ENCODE measurements at places on chromosomes 4 and X.

GRCh38 chrX:56987741-56988140 is 7.6 kb downstream of the SPIN3 start:
- DNase-seq, result no peak

DNA sequence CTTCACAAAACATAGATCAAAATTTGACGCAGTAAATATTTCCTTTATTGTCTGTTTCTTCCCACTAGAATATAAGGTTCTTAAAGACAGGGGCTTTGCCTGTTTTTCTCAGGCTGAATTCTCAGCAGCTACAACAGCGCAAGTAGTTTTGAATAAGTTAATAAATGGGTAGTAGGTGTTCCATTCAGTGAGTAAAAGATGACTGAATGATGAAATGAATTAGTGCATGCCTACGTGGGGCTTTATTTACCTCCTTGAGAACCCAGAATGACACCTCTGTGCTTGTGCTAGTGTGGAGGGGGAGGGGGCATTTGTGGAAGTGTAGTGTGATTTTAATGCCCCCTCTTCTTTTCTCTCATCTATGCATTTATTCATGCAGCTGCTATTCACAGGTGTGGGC is 278.9 kb downstream of the FBXW7 start:
- no peak for DNase-seq

DNA sequence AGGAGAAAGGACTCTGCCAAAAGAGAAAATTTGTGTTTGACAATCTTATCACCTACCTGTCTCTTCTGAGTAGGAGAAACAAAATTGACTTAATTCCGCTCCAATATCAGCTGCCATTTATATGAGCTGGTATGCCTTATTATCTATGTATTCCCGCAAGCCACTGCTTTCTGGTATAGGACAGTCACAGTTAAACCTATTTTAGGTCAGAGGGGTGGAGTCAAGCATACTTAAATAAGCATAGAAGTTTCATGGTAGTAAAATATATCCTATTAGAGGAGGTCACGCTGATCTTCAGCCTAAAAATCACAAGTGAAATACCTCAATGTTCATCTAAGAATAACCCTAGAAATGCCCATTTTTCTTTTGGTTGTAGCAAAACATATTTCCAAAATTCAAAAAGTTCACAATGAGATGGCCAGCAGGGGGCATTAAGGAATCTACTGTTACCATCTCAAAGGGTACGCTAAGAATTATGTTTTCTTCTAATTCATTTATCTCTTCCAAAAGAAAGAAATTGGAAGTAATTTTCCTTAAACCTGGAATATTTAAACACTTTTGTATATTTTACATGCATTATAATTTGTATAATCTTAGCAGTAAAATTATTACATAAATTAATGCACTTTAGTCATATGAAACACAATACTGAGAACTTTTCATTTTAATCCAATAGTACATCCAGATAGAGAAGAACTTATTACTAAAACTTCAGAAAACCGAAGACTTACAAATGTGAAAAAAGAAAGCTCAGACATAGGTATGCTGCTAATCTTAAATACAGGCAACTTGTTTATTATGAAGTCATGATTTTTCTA is 10.5 kb downstream of the PPAT start:
- DNase-seq, result no peak

DNA sequence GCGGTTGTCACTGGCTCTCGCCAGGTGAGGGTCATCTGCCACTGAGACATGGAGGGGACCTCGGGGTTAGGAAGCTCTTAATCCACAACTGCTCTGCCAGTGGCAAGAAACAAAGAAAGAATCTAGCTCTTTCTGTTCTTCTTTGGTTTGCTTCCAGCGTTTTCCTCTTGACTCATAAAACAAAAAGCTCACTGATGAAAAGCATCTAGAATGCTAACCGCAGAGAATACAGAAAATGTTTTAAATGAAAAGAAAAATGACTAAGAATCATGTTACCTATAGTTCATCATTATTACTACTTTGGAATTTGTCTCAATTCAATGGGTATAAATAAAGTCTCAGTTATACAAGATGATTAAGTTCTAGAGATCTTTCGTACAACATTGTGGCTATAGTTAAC is 274.8 kb upstream of the TENM3 start:
- DNase-seq, result no peak

DNA sequence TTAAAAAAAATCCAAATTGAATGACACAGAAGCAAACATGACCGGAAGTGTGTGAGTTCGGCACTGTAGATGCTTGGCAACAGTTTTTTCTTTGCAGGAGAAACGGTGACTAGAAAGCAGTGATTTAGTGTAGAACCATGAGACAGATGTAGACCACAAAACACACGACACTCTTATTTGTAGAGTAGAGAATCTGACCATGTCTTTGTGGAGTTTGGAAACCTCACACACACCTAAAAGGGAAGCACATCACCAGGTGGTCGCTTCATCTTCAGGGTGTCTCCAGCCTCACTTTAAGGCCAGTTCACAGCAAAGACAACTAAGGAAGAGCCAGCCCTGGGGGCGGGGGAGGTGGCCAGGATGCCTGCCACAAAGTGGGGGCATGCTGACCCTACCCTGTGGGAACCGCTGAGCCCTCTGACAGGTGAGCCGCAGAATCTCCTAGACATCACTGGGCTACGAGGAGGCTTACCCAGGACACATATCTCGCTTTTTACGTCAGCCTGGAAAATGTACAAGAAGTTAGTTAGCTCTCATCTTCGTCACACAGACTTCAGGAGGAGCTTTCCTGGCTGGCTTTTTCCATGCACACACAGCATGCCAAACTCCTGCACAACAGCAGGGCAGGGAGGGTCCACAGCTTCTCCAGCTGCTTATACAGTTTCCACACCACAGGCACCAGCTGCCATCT is 64.4 kb upstream of the PDLIM3 start:
- DNase-seq, result no peak

GRCh38 chrX:154967603-154968002 is 54.9 kb downstream of the F8 start:
- no peak for DNase-seq

DNA sequence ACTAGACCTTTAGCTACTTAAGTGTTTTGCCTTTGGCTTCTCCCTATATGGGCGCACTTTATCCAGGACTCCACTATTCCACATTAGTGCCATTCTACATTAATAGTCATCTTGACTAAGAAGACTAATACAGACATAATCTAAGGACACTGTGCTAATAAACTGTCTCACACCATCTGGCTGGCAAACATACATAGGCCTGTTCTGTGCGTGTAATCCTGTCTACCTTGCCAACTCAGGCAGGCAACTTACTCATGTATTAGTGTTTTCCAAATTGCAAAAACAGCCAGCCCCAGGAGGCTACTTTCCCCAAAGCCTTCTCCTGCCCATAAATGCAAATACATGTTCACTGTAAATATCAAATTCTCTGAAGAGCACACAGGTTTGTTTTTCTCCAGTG is 587.3 kb downstream of the TMA16 start:
- no peak for DNase-seq
